Kidney glomerular epithelial cell (primary cell): ENCODE measurements at places on chromosomes 1 and 21.

DNA sequence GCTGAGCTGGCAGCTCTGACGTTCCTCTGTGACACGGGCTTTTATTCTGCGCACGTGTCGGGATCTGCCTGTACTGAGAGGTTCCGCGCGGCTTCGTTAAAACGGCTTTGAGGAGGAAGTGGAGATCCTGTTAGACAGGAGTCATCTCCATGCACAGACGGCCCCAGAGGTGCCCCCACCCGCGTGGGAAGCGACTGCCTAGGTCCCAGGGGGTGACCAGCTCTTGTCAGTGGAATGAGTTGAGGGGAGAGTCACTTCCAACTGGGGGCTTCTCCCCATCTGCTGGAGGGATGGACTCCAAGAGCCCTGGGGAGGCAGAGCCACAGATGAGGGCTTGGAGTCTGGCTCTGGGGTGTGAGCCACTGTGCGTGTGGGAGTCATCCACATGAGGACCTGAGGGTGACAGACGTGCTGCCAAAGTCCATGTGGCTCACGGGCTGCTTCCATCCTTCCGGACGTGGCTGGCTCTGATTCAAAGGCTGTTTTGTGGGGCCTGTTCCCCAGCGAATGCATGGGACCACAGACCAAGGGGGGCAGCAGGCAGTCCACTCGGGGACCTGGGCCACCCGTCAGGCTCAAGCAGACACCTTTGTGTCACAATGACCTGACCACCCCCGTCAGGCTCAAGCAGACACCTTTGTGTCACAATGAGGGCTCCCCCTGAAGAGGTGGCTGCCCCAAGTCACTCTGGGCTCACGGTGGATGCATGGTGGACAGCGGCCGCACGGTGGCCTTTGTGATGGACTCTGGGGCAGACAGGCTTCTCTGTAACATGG, 26.8 kb downstream of the PTTG1IP start:
- DNase-seq, result no peak

DNA sequence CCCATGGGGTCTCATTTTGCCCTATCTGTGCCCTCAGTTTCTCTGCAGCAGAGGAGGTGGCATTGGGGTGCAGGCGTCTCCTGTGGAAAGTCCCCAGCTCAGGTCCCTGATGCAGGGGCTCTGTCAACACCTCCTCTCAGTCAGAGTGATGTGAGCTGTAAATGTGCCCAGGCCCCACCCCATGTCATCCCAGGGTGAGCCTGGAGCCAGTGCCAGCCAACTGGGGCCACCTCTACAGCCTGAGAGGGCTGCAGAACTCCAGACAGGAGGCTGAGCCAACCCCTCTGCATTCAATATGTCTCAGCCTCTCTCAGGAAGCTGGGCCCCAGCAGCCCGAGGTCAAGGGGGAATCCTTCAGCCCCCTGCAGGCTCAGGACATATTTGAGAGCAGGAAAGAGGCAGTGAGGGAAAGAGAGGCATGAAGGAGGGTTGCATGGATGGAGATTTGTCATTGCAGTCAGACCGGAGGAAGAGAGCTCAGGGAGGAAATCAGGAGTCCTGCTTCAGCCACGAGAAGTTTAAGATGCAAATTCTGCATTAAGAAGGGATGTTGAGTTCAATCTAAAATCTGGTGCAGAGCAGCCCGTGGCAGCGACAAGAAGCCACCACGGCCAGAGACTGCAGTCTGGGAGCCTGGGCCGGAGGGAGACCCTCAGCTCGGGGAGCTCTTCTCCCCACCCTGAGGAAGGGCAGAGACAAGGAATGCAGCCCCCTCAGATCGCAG, 288.2 kb upstream of the VAMP3 start:
- no peak for DNase-seq

- DNase-seq, result no peak
Observed at GRCh38 chr1:221075911-221076310, 196.7 kb downstream of the HLX start.

GRCh38 chr1:206657751-206658150, 22.4 kb downstream of the DYRK3 start:
- no peak for DNase-seq

GRCh38 chr1:37257646-37258045, 216.7 kb upstream of the ZC3H12A start:
- DNase-seq, result no peak

- DNase-seq, result peak; percentile 30
Observed at GRCh38 chr1:59367301-59368007, 70.6 kb downstream of the FGGY start.

GRCh38 chr1:168979276-168979675, 127.2 kb upstream of the ATP1B1 start:
- no peak for DNase-seq

DNA sequence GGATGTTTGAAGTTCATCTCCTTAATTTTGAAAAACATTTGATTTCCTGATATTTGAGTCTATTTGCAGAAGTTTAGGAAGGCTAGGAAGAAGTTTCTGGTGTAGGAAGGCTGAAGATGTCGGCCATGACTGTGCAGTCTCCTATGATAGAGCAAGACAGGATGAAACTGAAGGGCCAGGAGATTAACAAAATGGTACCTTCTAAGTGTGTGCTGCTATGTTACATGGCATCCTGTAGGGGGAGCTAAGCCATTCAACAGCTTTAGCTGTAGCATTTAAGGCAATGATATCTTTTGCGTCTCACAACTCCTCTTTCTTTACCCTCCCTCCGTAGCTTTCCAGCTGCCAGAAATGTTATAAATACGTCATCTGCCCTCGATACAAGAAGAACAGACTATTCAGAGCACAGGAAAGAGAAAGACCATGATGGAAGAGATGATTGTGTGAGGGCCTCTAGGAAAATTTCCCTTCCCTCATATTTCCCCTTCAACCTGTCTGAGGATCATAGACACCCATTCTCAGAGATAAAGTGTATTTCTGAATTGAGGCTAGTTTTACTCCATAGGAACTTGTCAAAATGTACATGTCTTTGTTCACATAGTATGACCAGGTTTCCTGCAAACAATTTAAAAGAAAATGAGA, 61.1 kb downstream of the XCL1 start:
- DNase-seq, result no peak

- no peak for DNase-seq
Observed at GRCh38 chr1:235782601-235783000, 84.1 kb downstream of the LYST start.

DNA sequence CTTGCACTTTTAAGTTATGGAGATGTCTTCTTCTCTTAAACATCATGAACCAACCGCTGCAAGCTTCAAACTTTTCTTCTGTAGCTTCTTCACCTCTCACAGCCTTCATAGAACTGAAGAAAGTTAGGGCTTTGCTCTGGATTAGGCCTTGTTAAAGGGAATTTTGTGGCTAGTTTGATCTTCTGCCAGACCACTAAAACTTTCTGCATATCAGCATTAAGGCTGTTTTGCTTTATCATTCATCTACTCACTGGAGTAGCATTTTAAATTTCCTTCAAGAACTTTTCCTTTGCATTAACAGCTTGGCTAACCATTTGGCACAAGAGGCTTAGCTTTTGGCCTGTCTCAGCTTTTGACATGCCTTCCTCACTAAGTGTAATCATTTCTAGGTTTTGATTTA, 43.0 kb upstream of the RGL1 start:
- DNase-seq, result no peak

DNA sequence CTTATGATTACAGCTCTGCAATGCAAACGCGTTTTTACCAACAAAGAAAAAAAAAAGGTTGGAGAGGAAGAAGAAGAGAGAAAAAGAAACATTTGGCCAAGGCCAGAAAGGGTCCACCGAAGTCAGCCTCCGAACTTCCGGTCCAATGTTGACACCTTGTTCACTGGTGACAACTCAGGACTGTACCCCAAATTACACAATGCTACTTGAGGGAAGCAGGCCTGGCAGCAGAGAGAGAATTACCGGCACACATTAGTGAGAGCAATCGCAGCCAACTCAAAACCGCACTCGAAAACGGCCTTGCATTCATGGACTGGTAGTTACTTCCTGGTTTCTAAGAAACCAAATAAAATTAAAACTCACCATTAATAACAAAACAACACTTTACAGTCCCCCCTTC, 652.5 kb downstream of the KIF26B start:
- DNase-seq, result no peak

GRCh38 chr1:20847611-20848080, 60.5 kb upstream of the HP1BP3 start:
- DNase-seq, result peak; percentile 84

- DNase-seq, result no peak
Observed at GRCh38 chr1:78762113-78762512, 112.5 kb downstream of the IFI44 start.

DNA sequence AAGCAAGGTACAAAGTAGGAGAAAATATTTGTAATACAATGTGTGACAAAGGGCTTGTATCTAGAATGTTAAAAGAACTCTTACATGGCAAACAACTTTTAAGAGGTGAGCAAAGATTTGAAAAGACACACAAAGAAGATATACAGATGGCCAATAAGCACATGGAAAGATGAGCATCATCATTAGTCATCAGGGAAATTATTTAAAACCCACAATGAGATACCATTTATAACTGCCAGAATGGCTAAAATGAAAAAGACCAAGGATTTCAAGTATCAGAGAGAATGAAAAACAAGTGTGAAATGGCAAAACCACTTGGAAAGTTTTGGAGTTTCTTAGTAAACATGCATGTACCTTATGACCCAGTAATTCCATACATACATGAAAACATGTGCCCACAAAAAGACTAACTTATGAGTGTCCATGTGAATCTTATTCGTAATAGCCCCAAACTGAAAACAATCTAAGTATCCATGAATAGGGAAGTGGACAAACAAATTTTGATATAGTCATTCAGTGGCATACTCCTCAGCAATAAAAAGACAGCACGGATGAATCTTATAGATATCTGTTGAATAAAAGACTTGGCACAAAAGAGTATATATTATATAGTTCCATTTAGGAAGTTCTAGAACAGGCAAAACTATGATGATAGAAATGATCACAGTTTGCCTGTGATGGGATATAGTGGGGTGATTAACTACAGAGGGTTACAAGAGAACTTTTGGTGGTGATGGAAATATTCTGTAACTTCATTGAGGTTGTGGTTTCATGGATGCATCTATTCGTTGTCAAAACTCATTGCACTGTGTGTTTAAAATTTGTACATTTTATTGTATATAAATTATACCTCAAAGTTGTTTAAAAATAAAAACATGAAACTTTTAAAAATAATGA, 82.0 kb downstream of the DISP1 start:
- no peak for DNase-seq

GRCh38 chr1:54995835-54996234, 2.9 kb upstream of the BSND start:
- no peak for DNase-seq

DNA sequence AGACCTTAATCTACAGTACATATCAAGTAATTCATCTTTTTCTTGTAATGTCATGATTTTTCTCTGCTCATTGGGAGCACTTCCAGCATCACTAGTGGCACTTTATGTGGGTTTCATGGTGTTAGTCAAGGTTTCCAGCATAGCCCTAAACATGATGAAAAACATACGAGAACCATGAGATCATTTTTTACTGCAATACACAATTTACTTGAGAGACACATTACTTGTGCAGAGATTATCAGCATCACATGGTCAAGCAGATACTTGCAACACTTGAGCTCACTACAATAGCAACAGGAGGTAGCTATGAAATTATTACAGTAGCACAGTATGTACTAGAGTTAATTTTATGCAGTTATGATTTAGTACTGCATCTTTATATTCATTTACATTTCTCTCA, 36.4 kb downstream of the ITGB3BP start:
- no peak for DNase-seq

GRCh38 chr1:183186841-183187240, 777 bp downstream of the LAMC2 start:
- no peak for DNase-seq

DNA sequence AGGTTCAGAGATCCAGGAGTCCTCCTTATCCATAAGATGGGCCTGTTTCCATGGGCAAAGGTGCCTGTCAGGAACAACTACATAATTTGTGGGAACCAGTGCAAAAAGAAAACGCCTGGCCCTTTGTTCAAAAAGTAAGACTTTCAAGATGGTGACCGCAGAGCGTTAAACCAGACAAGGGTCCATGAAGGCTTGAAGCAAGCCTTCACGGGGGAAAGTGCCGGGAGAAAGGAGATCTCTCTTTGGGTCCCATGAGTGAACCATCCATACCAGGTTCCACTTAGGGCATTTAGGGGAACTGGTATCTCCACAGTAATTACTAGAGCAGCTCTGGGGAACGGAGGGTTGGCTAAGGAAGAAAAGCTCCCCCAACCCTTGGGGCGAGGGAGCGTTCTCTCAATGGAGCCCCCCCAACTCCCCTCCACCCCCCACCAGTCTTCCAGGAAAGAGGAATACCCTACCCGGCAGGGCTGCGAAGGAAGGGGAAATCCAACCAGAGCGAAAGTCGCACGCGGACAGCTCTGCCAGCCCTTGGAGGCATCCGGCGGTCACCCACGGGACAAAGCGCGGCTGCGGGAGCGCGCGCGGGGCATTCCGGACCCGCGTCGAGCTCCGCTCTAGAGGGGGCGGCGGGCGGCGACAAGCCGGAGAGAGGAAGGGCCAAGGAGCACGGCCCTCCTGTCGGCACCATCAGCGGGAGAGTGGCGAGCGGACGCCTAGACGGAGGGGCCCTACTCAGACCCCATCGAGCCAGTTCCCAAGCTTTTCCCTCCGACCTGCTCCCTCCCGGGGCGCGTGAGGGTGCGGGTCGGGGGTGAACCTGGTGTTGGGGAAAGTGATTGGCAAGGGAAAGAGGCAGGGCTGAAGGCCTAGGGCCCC, 687 bp upstream of the RASSF5 start:
- DNase-seq, result no peak

DNA sequence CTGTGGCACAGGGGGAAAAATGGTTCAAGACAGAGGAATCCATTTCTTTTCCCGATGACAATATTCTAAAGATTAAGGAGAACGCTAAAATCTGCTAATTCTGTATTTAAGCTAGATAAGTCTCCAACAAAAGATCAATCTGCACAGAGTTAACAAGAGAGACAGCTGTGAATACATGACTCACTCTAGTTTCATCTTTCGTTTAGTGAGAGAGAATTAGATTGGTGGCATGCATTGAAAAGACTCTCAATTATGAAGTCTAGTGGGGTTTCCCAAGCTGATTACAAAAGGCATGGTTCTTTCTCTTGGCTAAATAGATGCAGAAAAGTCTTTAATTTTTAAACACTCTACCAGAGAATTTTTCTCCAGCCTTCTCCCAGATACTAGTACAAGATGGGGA, 34.4 kb downstream of the CAPN9 start:
- no peak for DNase-seq

DNA sequence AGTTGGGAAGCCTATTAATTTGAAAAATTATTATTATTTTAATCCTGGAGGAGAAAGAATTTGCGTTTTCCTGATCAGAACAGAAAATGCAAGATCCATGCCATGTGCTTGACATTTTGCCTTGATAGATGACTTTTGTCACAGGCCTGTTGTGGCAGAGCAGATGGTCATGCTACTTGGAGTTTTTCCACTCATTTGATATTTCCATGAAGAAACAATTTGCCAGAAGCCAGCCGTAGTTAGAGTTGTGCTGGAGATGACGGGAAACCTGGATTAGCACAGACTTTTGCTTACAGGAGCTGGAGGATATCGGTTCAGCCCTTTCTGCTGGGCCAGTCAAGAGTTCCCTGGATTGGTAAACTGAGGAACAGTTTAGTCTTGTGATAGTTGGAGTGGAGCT, 3.2 kb downstream of the RCAN3 start:
- DNase-seq, result no peak
